ENCODE measurements at places on chromosomes 12 and 14.
A peak's percentile ranks its signal among the peaks of the same experiment; 100 is the strongest.

DNA sequence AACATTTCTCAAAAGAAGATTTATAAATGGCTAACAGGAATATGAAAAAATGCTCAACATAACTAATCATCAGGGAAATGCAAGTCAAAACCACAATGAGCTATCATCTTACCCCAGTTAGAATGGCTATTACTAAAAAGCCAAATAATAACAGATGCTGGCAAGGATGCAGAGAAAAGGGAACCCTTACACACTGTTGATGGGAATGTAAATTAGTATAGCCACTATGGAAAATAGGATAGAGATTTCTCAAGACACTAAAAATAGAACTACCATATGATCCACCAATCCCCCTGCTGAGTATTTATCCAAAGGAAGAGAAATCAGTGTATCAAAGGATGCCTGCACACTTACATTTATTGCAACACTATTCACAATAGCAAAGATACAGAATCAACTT, 58.3 kb downstream of the GUCY2C start:
- no peak for DNase-seq

DNA sequence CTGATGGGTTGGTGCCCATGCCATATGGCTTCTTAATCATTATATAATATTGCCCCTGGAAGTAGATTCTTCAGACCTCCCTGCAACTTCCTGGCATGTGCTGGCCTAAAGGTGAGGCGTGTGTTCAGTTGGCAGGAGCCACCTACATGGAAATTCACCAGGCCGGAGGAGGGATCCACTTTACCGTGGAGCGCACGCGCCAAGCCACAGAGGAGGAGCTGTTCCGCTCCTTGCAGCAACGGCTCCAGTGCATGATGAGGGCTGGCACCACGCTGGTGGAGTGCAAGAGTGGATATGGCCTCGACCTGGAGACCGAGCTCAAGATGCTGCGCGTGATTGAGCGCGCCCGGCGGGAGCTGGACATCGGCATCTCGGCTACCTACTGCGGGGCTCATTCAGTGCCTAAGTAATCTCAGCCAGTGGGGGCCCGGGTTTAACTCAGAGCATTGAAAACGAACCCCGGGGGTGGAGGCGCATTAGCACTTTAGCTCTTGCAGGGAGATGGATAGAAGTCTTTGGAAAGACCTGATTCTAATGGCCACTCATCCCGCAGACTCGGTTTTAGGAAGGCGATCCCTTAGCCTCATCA, 13.5 kb downstream of the AMDHD1 start:
- DNase-seq = no peak

GRCh38 chr12:109538191-109538863, 35.0 kb downstream of the MMAB start:
- no peak for DNase-seq

DNA sequence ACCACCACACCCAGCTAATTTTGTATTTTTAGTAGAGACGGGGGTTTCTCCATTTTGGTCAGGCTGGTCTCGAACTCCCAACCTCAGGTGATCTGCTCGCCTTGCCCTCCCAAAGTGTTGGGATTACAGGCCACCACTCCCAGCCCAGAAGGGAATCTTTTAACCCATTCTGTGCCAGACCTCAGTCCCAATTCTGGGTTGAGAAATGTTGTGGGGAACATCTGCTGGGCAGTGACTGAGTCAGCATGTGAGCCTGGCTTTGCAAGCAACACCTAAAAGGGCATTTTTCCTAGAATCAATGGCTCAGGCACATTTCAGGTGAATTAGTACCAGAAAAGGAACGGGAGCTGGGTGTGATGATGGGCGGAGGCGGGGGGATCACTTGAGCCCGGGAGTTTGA, 7.6 kb upstream of the SPATS2 start:
- DNase-seq = no peak

- DNase-seq = peak; percentile 85
These were observed 35.9 kb upstream of the TMTC2 start for GRCh38 chr12:82650627-82651337.

DNA sequence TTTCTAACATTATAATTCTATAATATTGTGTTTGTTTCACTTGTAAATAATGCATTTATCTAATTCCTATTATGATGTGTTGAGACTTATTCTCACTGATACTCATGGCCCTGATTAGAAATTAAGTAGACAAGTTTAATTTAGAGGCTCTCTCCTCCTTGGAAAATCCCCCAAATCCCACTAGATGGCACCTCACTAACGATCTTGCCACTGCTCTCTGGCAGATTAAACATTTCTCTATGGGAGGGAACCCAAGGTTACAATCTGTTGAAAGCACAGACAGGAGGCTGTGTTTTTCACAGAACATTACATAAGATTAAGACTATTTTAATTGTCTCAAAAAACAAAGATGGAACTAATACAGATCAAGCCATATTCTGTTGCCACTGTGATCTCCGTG, 318.7 kb downstream of the LRFN5 start:
- no peak for DNase-seq

GRCh38 chr14:51877810-51878209, 17.4 kb downstream of the GNG2 start:
- DNase-seq = no peak

- DNase-seq = peak; percentile 92
These were observed 14.6 kb upstream of the NR4A1 start for GRCh38 chr12:52036587-52037171.

GRCh38 chr14:93732524-93732923, 55.8 kb downstream of the PRIMA1 start:
- DNase-seq = no peak

GRCh38 chr12:87779016-87779415, 250.2 kb downstream of the C12orf50 start:
- DNase-seq = no peak

DNA sequence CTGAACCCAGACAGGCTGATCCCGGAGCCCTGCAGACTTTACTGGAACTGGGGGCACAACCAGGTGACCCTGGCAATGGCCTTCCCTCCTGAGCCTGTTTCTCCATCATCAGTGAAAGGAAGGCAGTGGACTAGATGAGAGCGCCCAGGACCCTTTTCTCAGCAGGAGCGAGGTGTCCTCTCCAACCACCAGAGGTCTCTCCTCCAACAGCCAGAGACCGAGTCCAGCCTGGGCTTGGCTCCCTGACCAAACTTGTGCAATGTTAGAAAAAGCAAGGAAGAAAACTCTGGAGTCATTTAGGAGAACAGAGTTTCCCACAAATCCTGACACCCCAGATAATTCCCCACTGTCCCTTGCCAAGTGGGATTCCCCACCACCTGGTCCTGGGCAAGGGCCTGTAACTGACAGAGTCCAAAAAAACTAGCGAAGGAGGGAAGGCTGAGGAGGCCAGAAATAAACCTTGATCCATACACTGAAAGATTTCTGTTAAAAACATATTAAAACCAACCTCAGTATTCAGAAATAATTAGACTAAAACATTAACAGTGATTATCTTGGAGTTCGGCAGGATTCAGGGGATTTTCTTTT, 9.0 kb downstream of the RPS6KL1 start:
- DNase-seq = peak; percentile 52

DNA sequence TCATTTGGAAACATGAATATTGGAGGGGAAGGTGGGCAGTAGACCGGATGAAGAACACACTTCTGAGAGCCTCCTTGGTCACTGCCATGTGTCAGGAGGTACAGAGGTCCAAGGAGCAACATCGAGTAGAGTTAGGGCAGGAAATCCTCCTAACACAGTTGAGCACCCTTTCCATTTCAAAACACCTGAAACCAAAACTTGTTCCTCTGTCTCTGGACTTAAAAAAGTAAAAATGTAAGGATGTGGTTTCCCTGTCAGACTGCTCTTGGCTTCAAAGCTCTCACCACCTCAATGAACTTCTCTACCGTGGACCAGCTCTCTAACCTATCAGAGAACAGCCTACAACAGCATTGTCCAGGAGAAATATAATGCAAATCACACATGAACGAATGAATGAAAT, 573.9 kb downstream of the NOVA1 start:
- no peak for DNase-seq

DNA sequence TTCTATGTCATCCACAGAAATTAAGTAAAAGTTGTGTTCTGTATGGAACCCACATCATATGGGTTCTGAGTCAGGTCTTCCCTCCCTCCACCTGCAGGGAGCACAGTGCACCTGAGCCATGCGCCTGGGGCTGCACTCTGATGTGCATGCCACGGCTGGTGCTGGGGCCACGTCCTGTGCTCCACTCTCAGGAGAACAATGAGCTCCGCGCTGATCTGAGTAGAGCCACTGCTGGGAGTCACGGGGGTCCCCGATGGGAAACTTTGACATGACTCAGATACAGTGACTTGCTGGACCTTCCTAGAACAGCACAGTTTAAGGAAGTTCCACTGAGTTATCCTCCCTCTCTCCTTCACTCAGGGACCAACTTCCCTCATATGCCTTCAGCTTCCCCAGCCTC, 683.4 kb downstream of the TMEM121 start:
- DNase-seq = no peak

GRCh38 chr14:50353126-50353525, 41.0 kb downstream of the DMAC2L start:
- DNase-seq = no peak

DNA sequence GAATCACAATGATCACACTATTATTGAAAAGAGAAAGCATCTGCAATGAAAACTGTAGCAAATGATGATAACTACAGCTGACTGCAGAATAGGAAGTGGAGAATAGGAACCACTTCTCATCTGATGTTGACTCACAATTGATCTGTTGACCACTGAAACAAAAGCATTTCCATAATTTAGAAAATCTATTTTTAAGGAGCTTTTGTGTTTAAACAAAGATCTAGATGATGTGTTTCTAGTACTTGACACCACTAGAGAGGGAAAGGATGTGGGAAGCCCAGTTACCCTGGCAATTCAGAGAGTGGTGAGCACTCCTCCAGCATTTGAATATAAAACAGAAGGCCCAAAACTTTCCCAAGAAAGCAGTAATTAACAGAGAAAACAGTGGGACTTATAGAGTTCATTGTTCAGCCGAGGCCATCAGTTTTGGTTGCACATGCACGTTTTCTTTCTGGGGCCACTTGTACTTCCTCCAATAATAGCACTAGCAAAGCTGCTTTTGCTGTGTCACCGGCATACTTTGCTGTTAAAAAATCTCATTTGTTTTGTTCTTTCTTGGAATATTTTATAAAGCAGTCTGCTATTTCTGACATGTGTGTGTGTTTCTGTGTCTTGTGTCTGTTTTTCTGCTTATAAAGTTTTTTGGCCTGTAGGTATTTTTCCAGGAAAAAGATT, 76.1 kb upstream of the HECTD1 start:
- DNase-seq = no peak

DNA sequence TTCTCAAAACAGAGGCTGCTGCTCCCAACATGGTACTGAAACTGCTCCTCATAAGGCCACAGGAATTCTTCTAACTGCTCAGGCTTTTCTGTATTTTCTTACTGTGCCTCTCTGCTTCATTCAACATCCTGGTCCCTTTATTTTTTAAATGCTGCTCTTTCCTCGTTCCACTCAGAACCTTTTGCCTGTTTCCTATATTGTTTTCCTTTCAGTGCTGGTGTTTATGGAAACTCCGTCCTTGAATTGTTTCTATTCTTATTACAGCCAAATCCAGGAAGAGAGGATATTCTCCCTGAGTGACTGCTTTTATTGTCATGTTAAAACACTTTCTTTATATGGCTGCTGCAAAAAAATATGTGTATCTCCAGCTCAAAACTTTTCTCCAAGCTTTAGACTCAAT, 173.0 kb upstream of the E2F7 start:
- DNase-seq = no peak
